ENCODE measurements at places on chromosomes 7 and 10. TPM values are rescaled to one million over a fixed set of nuclear protein-coding genes. Genes with fewer than 3 reads are reported as not detected.

The COL1A2 gene
- 51.4 TPM for polyA plus RNA-seq

The LRIT1 gene
- polyA plus RNA-seq = not detected

The FGFBP3 gene
- 1.3 TPM for polyA plus RNA-seq

The SMO gene
- polyA plus RNA-seq = 20.8 TPM

The MPP7 gene
- polyA plus RNA-seq = 6.8 TPM

The GJD4 gene
- not detected for polyA plus RNA-seq

The CYP3A4 gene
- 0.37 TPM for polyA plus RNA-seq

The ANKRD30A gene
- polyA plus RNA-seq = not detected
